ENCODE measurements at places on chromosomes 5 and 9.

- DNase-seq, result no peak
Measured at GRCh38 chr5:126046846-126047571, 376.2 kb upstream of the GRAMD2B start.

GRCh38 chr5:59759600-59760351 is 133.8 kb downstream of the PDE4D start:
- no peak for DNase-seq

- DNase-seq, result no peak
Measured at GRCh38 chr5:179267071-179267670, 78.1 kb downstream of the ADAMTS2 start.

DNA sequence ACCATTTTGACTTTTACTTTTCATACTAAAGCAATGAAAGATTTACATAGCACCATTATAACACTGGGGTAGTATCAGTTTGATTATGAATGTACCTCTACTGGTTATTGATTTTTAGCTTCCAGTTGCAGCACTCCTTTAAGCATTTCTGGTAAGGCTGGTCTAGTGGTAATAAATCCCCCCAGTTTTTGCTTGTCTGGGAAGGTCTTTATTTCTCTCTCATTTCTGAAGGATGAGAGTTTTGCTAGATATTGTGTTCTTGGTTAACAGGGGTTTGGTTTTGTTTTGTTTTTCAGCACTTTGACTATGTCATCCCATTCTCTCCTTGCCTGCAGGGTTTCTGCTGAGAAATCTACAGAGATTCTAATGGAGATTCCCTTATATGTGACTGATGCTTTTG is 26.9 kb upstream of the IGFBPL1 start:
- no peak for DNase-seq

DNA sequence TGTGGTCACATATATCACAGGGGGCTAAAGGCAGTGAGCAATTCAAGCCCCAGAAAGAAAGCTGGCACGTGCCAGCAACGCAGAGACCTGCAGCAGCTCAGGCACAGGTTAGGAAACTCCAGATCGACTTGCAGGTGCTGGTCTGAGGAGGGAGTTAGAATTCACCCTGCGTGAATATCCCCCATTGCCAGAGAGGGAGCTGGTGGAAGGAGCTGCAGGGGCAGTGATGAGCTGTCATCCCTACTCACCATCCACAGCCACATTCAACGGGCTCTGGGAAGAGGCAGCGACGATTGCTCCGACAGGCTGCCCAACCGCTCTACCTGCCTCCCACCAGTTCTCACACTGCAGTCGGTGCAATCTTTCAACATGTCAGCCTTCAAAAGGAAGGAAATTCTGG is 40.8 kb upstream of the CLK4 start:
- no peak for DNase-seq

DNA sequence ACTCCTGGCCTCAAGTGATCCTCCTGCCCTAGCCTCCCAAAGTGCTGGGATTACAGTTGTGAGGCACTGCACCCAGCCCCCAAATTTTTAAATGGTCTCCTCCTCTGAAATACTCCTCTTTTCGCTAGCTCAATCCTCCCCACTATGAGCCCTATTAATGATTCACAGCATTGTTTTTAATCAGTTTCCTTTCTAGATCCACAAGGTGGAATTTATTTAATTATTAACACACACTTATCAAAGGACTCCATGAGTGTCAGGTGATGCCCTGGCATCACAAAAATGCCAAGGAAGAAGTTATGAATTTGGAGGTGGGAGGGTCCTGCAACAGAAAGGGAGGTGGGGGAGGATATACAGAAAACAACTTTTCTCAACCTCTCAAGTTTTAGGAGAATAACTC is 806.5 kb downstream of the PRELID2 start:
- no peak for DNase-seq

- no peak for DNase-seq
Measured at GRCh38 chr5:7068156-7068555, 327.8 kb upstream of the ADCY2 start.

Measured in stimulated activated CD4-positive, alpha-beta T cell treated with anti-CD3 and anti-CD28 coated beads, Interleukin-12 subunit alpha, Interleukin-12 subunit beta, amount 100 ng/mL, for 4 hours (primary cell).